ENCODE measurements at places on chromosomes 4 and X.

DNA sequence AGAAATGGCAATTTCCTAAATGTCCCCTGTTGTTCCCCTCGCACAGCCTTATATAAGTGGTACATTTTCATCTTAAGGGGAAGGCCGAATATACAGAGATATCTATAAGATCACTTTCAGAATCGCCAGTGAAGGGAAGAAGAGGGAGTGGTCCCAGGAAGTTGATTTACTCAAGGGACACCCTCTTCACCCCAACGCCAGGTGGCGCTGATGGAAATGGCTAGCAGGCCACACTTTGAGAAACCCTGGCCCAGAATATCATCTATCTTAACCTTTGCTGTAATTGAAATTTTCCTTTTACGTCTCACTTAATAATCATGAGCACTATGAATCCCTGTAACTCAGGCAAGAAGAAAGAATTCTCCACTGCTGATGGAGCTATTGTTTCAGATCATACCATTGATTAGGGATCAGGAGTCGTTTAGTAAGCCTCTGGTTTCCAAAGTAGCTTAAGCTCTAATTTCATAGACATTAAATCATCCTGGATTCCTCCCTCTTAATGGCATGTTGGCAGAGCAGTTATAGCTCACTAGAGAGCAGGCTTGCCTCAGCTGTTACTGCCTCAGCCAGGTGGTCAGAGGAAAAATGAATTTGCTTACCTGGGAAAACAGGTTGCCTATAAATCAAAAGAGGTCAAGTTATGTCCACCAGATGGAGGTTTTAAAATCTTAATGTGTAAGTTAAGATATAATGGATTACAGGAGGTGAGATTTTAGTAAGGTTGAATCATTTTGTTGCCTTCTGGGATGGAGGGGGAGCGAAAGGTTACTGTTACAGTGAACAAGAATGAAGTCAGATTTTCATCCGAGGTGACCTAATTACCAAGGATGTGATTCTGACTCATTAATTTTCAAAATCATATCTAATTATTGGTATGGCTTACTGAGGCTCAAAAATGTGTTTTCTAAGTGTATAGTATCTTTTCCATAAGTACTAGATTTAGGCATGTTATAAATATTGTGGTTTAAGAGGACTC is 941.2 kb upstream of the TENM3 start:
- DNase-seq = no peak

GRCh38 chrX:153302796-153303195 is 18.8 kb downstream of the PNMA6F start:
- no peak for DNase-seq

- no peak for DNase-seq
Observed at GRCh38 chrX:17566740-17567139, 170.6 kb upstream of the SCML1 start.

GRCh38 chr4:70138751-70139150 is 15.3 kb upstream of the PRR27 start:
- no peak for DNase-seq

DNA sequence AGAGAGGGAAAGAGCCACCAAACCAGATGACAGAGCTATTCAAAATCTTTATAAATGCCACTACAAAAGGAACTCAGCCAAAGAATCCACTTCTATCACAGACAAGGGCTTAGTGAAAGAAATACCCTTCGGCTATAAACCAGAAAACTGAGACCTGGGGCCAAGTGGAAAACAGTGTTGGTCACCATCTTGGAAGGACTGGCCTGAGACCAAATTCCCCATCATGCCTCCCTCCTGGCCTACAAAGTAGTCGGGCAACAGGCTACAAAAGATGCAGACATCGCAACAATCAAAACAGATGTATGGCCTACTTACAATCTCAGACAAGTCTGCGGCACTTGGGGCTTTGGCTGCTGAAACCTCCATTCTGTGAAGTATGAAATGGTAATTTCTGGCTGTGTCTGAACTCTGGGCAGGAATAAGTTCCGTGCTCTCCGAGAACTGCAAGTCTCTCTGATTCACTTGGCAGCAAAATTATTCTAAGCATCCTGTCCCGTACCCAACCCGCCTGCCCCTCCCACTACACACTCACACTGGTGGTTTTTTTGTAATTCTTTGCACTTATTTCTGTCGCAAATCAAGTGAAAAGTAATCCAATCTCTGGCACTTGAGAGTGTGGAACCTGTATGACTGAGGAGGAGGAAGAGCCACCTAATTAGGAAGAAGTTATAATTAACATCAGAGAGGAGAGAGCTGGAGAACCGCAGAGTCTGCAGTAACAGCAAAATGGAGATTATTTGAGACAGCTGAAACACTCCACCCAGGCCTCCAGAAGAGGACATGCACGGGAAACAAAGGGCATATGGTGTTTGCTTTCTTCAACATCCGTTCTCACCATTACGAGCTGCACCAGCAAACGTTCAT is 87.8 kb downstream of the SH3KBP1 start:
- DNase-seq = no peak

- no peak for DNase-seq
Observed at GRCh38 chrX:17081511-17081910, 135.1 kb downstream of the REPS2 start.

DNA sequence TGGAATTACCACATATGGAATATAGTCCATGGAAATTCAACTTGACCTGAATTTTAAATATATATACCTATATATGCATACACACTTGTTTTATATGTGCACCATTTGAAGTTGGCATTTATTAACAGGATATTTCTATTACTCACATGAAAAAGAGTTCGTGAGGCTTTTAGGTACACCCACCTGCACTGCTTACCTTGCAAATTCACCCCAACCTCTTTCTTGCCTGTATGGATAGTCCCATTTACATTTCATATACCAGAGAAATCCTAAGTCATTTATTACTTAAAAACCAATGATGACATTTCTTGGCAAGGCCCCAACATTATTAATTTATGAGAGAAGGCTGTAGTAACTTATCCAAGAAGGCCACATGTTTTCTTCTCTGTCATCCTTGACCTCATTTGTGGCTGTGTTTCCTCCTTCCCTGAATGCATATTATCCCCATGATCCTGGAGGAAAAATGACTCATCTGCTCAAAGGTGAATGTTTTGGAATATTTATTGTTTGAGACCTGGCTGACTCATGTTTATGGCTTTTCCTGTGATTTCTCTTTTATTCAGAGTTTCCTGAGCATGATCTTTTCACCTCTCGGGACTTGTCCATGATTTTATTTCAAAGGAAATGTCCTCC is 62.2 kb upstream of the FAM241A start:
- DNase-seq = peak; percentile 67

- no peak for DNase-seq
Observed at GRCh38 chr4:111992351-111993168, 152.7 kb upstream of the FAM241A start.

DNA sequence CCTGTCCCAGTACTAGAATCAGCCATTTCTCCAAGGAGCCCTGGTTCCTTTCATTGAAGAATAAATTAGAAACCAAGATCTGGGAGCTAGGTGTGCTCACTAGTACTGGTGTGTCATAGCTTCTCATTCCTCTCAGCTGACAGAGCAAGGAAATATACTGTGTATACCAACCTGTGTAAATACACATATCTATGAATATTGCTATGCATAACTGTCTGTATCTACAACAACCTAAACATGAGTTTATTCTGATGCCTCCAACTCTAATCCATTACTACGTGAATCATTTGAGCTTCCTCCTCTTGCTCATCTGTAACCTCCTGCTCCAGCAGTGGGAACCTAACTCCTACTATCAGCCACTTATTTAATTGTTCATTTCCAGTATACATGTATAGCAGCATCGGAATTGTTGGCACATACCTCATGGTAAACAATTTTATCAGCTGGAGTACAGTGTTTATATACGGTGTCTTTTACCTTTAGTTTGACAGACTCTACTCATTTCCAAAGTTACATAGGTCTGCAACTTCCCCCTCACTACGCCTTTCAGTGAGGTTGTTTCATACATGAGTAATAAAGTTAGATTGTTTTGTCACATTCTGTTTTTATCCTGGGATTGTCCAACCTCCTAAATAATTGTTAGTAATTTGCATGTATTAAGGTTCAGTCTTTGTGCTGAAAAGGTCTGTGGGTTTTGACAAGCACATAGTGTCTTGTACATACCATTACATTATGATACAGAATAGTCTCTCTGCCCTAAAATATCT is 7.1 kb upstream of the SCRG1 start:
- no peak for DNase-seq

- DNase-seq = peak; percentile 20
Observed at GRCh38 chr4:7398104-7398423, 36.7 kb downstream of the PSAPL1 start.

DNA sequence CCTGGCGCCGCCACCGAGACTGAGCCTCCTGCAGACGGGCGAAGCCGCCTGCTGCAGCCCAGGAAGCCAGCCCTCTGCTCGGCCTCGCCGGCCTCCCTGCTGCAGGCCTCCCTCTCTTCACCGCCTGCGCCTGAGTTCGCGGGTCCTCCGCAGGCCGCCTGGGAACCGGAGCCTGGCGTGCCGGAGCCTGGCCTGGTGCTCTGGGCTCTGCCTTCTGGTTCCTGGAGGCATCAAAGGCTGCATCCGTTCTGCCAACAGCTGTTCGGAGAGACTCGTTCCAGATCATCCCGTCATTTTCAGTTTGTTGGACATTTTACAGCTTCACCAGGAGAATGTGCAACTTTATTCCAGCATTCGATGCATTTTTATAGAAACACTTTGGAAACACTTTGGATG is 178.0 kb downstream of the DCLK2 start:
- no peak for DNase-seq

DNA sequence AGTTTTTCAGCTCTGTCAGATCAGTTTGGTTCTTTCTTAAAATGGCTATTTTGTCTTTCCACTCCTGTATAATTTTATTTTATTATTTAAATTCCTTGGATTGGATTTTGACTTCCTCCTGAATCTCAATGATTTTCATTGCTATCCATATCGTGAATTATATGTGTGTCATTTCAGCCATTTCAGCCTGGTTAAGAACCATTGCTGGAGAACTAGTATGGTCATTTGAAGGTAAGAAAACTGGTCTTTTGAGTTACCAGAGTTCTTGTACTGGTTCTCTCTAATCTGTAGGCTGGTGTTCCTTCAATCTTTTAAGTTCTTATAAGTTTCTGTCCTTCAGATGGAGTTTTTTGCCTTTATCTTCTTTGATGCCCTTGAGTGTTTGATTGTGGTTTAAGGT is 815.5 kb downstream of the KLHL13 start:
- DNase-seq = no peak
